Activated CD4-positive, CD25-positive, alpha-beta regulatory T cell (primary cell): ENCODE measurements at places on chromosomes 7 and 10.

DNA sequence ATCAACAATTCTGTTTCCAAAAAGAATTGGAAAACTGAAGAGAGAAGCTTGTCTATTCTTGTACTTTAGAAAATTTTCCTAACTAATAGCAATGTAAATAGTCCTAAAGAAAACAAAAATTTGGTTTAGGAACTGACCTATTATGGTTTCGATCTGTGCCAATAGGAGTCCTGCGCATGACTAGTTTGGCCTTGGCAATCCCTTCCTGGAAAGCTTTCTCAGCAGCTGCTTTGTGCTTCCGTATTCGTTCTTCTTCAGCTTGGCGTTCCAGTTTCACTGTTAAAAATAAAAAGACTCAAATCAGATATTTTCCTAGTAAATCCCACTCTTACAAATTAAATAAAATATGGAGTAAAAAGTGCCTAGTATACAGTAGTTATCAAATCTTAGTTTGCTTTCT, 36.6 kb downstream of the FZD9 start:
- DNase-seq = no peak

GRCh38 chr7:128041203-128041602, 10.0 kb upstream of the LRRC4 start:
- DNase-seq = no peak

DNA sequence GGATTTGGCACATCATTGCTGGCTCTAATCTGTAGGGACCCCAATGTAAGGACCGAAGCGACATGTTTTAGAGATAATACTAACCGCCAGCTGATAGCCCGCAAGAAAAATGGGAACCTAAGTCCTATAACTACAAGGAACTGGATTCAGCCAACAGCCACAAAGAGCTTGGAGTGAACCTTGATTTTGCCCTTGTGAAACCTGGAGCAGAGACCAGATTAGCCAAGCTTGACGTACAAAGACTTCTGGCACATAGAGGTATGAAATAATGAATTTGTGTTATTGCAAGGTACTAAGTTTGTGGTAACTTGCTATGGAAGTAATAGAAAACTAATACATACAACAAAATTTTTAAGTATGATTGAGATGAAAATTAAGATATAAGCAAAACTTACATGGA, 246.9 kb downstream of the AGMO start:
- DNase-seq = no peak

DNA sequence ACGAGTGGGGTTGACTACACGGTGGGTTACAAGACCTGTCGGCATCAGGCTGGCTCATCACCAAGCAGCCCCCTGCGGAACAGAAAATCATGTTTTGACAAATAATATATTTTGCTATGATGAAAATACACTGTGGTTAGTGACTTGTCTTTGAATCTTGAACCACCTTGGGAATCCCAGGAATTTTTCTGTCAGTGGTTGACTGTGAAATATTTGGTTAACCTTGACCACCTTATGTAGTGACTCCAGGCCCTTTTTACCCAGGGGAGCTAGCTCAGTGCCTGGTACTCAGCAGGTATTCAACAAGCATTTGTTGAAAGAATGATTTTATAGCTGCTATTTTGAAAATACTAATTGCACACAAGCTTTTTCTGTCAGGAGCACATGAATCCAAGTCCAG, 406.0 kb downstream of the PHF14 start:
- DNase-seq = no peak
